AG20443 (cell line): ENCODE measurements at places on chromosomes 4 and X.

GRCh38 chr4:48033412-48033811 is 16.8 kb downstream of the NIPAL1 start:
- DNase-seq: no peak

GRCh38 chr4:82044141-82044993 is 329.4 kb downstream of the HNRNPD start:
- DNase-seq: peak; percentile 76

GRCh38 chrX:101078716-101079598 is at the start of gene TMEM35A:
Gene TMEM35A, plus strand, starts transcription at chrX:101078879. Its CDS starts 124 bp downstream, at chrX:101079003.
- peak; percentile 49 for DNase-seq

DNA sequence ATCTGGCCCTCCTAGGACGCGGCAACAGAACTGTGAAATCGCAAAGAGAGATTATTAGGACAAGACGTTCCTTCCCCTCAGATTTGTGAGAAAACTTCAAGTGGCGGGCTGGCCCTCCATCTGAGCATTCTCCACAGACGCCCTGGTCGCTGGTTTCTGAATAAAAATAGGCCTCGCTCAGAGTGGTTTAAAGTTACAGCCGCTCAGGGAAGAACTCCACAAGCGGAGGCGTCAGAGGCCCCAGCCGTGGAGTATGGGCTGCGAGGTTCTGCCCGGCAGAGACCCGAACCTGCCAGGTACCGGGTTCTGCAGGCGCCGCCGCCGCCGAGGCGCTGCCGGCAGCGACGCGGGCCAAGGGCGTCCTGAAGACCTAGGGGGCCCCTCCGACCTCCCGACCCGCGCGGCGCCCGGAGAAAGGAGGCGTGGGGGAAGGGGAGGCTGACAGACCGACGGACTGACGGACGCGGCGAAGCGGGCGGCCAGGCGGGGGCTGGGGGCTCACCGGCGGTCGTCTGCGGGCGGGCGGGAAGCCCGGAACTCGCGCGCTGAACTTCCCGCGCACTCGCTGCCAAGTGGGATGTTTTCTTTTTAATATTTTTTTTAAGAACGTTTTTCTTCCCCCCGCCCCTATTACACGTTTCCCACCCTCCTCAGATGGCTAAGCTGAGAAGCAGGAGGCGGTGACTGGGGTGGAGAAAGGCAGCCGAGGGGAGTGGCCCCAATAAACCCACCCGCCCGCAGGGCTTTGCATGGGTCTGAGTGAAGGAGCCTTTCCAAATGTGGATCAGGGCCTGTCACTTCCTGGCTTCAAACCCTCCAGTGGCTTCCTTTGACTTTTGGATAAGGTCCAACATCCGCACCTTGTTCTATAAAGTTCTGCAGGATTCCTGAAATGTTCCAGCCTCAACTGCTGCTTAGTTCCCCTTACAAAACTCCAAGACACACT is at the start of gene PABPC4L:
PABPC4L (minus strand) TSS at position 574 of the 946 bp plus-strand sequence. CDS start 770 bp downstream, outside the sequence.
- DNase-seq: peak; percentile 13

DNA sequence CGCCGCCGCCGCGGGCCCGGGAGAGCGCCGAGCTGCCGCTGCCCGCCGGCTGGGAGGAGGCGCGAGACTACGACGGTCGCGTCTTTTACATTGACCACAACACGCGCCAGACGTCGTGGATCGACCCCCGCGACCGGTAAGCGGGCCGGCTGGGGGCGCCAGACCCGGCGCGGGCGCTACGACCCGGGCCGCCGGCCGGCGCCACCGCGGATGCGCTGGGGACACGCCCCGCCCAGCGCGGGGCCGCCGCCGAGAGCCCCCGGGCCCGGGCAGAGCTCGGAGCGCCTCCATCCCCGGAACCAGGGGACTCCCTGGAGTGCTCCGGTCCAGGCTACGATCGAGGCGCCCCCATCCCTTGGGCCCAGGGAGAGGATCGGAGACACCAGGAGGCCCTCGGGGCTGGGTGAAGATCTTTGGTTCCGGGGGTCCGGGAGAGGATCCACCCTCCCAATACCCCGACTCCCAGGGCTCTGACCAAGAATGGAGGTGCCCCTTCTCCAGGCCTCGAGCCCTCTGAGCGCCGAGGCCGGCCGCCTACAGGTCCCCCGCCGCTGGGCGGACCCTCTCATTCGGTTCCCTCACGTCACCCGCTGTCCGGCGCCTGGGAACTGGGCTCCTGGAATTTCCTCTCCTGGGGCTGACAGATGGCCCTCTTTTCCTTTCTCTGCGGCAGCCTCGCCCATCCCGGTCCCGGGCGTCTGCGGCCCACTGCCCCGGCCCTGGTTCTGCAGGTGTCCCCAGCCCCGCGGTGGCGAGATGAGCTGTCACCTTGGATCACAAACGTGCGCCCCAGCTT is 48.8 kb downstream of the CLDN34 start:
- DNase-seq: no peak

- no peak for DNase-seq
These were observed 73.2 kb upstream of the VCX2 start for GRCh38 chrX:8244301-8244700.

GRCh38 chr4:83174844-83175414 is 60.4 kb upstream of the PLAC8 start:
- no peak for DNase-seq

DNA sequence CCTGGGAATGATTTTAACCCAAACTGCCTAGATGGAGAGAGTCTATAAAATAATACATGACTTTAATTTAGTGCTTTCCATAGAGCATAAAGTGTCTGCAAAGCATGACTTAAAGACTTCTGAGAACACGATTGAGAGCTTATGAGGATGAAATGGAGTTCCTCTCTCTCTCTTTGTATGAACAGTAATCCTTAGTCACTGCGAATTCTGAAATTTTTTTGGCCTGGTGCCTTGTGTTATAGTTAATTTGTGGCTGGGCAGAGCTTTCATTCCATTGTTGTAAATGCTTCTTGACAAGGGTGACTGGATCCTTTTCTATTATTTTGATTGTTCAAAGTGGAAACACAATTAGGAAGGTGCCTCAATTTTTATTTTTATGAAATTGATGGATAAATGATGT is 179.5 kb downstream of the CEP135 start:
- DNase-seq: no peak

- peak; percentile 53 for DNase-seq
These were observed 14.5 kb upstream of the FGG start for GRCh38 chr4:154626793-154627484.

GRCh38 chrX:69793260-69793935 is 177.5 kb downstream of the EDA start:
- no peak for DNase-seq

GRCh38 chrX:126141014-126141413 is 25.1 kb downstream of the DCAF12L2 start:
- DNase-seq: no peak

DNA sequence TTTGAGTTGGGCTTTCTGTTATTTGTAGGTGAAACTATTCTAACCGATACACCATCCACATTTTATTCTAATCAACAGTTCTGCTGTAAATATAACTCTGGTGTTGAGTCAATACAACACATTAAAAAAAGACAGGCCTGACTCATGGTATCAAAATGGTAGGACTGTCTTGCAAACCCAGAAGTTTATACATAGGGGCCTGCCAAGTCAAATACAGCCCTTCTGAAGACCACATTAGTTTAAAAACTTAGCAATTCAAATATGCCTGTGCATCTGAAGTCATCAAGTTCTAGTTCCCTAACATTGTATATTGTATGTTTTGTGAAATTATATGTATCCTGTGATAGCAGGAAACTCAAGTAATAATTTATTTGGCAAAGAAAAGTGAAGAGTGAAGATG is 24.4 kb upstream of the PDE5A start:
- DNase-seq: peak; percentile 36

DNA sequence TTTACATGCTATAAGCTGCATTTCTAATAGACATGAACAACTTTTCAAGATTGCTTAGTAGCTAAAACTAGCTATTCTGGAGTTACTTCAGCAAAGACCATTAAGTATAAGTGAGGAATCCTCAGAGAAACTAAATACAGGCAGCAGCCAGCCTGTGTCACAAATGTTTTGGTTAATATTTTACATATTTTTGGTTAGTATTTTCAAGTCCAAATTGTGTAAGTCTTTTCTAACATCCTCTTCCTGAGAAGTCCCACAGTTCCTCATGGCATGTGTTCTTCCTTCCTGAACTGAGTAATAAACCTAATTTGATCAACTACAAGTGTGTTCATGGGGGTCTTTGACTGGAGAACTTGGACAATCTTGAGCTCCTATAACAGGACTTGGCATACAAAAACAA is 42.4 kb upstream of the MCF2 start:
- peak; percentile 9 for DNase-seq

DNA sequence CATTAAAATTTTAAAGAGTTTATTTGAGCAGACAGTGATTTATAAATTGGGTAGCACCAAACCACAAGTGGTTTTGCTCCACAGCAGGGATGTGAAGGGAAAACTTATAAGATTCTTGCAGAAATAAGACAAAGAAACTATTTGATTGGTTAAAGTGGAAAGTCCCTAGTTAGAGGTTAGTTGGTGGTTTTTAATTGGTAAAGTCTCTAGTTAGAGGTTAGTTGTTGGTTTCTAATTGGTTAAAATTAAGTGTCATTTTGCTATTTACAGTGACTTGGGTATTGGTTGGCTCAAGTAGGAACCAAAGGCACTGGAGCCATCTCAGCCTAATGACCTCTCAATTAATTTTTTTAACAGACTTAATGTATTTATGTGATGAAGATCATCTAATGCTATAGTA is 23.0 kb downstream of the ATG4A start:
- DNase-seq: no peak

- no peak for DNase-seq
These were observed 10.3 kb downstream of the STAP1 start for GRCh38 chr4:67568820-67569219.
